ENCODE measurements at places on chromosomes 13 and 19. TPM values are rescaled to one million over a fixed set of nuclear protein-coding genes. Genes with fewer than 3 reads are reported as not detected.

Gene KCNN1
- total RNA-seq, result 0.51 TPM

Gene RFXAP
- 3.8 TPM for total RNA-seq

Gene AMER2
- not detected for total RNA-seq

Gene GAPDHS
- not detected for total RNA-seq

Gene ADM5
- total RNA-seq, result 0.12 TPM

Gene MCEMP1
- total RNA-seq, result not detected

Gene CEACAM8
- not detected for total RNA-seq

Gene LILRB2
- not detected for total RNA-seq

Gene GSX1
- not detected for total RNA-seq

Gene ADGRE2
- 0.93 TPM for total RNA-seq

Gene BRME1
- total RNA-seq, result 0.09 TPM

Gene PSG11
- not detected for total RNA-seq

Gene ZNF880
- total RNA-seq, result 11.6 TPM

Gene ZNF540
- total RNA-seq, result 0.60 TPM

Gene IQCN
- 0.47 TPM for total RNA-seq

Gene ZNF480
- total RNA-seq, result 8.8 TPM

Gene CEACAM3
- not detected for total RNA-seq

Gene CD22
- not detected for total RNA-seq

Gene LILRB3
- not detected for total RNA-seq

Gene CGB5
- total RNA-seq, result not detected

Gene GATAD2A
- total RNA-seq, result 34.9 TPM

Gene TUBA3C
- not detected for total RNA-seq

Gene SERP2
- 3.5 TPM for total RNA-seq

Gene ZNF471
- total RNA-seq, result 4.6 TPM

Gene C19orf81
- total RNA-seq, result not detected

Gene YJEFN3
- 0.17 TPM for total RNA-seq

Gene IRGC
- not detected for total RNA-seq

Gene ZNF429
- total RNA-seq, result 6.0 TPM

Gene SLC17A7
- total RNA-seq, result not detected

Gene APOC1
- total RNA-seq, result 28.8 TPM

Gene PIAS4
- 14.6 TPM for total RNA-seq

Gene CEACAM4
- not detected for total RNA-seq

Gene TSSK6
- total RNA-seq, result 2.0 TPM

Gene TEKTIP1
- total RNA-seq, result not detected

Gene IGFL1
- not detected for total RNA-seq

Gene PRKD2
- total RNA-seq, result 14.6 TPM

Gene DZIP1
- total RNA-seq, result 31.7 TPM
